Umbilical cord (tissue), 2 donors: ENCODE measurements at places on chromosomes 12 and 14.

GRCh38 chr14:59890676-59891075 lies 20.1 kb upstream of the RTN1 start:
- no peak for DNase-seq

GRCh38 chr12:32211900-32212156 lies 105.2 kb downstream of the BICD1 start:
- no peak for DNase-seq

DNA sequence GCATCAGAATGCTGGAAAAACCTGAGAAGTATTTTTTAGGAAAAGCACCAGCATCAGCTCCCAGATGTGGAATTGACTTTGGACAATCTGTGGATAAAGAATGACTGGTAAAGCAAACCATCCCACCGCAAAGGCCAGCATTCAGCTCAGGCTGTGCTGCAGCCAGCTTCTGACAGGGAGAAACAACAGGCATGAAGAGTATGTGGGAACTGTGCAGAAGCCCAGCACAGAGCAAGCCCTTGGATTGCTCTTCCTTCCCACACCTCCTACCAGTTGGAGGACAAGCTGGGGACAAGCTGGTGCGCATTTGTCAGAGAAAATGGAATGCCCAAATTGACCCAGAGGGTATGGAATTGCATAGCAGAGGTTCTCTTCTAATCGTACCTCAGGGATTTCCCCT lies 228.1 kb downstream of the ANO2 start:
- DNase-seq = peak; percentile 64

DNA sequence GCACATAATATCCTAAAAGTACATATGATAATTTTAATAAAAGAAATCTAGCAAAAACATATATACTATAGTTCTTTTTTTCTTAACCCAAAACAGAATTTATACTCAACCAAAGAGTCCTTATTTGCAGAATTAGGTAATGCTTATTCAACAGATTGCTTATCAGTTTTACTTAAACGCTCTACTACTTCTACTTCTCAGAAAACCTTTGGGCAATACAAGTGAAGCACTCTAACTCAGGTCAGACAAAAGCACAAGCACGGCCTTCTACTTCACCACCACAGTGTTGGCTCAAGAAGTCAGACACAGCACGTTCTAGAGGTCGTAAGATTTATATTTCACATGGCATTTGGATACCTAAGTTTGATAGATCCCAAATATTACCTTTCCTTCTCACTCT lies 29.2 kb downstream of the DICER1 start:
- DNase-seq = no peak

DNA sequence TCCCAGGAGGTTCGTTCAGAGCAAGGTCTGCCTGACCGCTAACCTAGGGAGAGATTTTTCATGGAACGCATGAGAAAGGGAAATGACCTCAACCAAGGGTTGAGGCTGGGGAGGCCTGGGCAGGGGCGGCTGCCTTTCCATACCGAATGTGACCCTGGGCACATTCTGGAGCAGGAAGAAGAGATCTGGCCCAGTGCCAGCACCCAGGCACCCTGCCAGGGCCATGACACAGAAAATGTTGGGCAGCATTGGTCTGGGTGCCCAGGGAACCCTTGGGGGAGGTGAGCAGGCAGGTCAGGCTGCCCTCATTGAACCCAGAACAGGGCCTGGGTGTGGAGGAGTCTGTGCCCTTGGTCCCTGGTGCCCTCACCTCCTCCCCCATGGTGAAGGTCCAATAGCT lies 106.8 kb downstream of the CALM1 start:
- DNase-seq = no peak

GRCh38 chr12:127241072-127241817 lies 1025.7 kb upstream of the TMEM132C start:
- DNase-seq = no peak

GRCh38 chr12:120416490-120417216 lies 21.3 kb upstream of the COX6A1 start:
- DNase-seq = no peak

GRCh38 chr12:32478858-32479725 lies 79.7 kb downstream of the FGD4 start:
- DNase-seq = no peak

DNA sequence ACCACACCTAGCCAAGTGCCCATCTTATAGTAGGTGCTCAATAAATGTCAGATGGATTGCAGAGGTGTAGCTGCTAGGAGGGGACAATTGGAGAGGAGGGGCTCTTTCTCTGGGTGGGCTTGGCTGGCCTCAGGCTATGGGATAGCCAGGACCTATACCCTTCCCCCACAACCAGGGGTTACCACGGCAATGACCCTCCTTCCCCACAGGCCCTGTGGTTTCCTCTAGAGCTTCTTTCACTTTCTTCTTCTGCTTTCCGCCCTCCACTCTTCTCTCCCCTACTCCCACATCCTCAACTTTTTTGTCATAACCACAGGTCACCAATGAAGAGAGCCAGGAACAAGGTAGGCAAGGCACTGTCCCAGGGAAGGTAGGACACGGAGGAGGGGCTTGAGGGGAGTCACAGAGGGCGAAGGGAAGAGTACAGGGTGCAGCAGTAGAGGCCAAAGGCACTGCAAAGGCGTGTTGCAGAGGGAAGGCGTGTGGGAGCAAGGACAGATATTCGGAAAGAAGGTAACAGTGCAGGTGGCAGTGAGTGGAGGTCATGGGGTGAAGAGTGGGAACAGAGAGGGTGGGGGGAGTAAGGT lies 1.9 kb upstream of the ITGB7 start:
- no peak for DNase-seq

DNA sequence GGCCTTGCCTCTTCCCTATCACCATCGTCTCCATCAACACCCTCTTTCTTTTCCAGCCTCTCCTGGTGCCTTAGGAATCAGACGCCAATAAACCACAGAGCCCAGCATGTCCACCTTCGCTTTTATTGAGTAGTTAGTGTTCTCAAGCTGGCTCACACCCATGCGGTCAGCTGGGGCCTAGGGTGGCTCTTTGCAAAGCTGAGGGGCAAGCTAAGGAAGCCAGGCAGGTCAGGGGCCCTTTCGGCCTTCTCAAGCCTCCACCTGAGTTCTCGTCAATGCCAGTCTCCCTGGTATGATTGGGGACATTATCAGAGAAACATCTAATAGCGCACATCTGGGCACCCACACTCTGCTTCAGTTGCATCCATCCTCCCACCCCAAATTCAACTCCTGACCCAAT lies 737 bp upstream of the TEX52 start:
- DNase-seq = no peak

- DNase-seq = peak; percentile 32
These were observed 59.1 kb downstream of the PLXNC1 start for GRCh38 chr12:94207467-94207848.

DNA sequence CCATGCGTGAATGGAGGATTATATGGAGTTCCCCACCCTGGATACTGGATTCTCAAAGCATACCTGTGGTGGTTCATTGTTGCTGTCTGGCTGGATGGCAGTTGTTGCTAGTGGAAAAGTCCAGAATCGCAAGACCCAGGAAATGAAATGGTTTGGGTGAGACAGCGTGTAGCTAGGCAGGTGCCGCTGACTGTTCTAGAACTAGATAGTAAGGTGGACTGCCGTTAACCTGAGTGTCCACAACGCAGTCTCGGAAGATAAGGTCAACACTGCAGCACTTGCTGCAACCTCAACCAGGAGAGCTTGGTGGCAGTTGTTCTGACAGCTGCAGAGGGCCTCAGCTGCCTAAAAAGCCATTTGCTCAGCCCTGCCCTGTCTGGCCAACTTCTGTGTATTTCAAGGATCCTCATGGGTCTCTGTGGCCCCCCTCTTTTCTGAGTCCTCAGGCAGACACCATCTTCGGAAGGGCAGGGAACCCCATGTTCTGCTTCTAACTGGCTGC lies 15.5 kb upstream of the IRF2BPL start:
- DNase-seq = peak; percentile 30

DNA sequence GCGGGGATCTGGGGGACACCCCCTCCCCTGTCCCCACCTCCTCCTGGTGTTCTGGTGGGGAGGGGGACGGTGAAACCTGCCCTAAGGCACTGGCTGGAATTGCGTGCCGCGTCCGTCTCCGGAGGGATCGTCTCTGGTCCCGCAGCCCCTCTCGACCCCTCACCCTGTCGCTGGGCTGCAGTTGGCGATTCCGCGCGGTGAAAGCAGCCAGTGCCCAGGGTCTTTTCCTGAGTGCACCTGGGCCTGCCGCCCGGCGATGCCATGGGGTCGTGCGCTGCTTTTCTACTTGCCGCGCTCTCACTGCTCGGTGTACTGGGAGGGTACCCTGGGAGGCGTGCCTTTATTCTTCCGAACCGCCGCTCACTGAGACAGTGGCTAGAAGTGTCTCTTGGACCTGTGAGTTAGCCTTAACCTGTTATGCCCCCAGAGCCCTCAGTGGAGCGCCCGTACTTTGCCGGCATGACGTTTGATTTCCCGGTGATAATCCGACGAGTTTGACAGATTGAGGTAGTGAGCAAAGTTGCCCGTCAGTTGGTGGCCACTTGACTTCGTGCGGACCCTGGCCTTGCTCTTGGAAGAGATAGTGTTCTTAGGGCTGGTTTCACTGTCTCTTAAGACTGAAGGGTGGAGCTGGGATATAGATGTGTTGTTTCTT lies 788 bp downstream of the SFSWAP start:
- DNase-seq = no peak

DNA sequence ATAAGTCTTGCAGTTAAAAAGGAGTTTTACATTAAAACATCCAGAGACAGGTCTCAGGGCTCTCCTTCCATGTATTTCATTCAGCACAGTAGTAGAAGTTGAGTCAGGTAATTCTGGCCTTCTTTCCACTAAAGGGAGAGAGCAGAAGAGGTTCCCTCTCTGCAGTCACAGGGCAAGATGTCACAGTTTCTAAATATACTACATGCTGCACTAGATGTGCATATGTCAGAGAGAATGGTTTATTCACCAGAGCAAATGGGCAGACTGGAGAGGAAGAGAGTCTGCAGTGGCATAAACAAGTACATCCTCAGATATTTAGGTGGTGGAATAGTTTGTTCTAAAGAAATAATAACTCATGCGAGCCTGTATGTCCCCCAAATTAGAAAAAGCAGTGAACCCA lies 132.0 kb downstream of the KICS2 start:
- DNase-seq = no peak

GRCh38 chr14:75837151-75837787 lies 144.5 kb downstream of the TGFB3 start:
- no peak for DNase-seq

DNA sequence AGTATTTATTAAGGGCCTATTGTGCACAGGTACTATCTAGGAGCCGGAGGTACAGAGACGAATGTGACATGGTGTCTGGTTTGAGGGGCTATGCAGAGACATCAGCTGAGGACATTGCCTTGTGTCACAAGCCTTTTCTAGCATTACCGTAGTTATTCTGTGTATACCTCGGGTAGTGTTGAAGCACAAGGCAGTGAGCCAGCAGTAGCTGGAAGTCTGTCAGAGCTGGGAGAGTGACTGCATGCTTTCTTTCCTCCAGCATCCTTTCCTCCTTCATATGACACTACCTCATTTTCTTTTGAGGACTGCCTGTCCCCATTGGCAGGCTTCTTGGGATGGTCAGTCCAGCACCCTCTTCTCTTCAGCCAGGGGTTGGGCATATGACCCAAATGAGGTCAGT lies 77.0 kb downstream of the POLR3B start:
- no peak for DNase-seq

- peak; percentile 8 for DNase-seq
These were observed at the start of gene DIO2 for GRCh38 chr14:80211153-80212022. DIO2 (minus strand) TSS chr14:80211504; CDS start chr14:80211472, 32 bp downstream.

GRCh38 chr12:132084621-132085290 lies 59.4 kb downstream of the DDX51 start:
- peak; percentile 43 for DNase-seq

DNA sequence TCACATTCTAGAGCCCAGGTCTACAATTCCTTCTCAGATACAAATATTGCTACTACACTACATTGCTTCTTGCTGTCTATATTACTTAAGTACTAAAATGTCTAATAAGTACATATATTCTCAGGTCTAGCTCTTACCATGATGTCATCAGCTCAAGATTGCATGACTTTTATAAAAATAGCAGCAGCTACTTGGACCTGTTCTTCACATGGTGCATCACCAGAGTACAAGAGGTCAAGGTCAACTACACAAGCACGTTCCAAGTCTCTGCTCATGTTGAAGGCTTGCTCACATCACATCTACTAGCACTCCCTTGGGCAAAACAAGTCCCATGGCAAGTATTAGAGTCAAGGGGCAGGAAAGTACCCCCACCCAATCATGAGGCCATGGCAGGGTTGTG lies 465.6 kb downstream of the MED13L start:
- no peak for DNase-seq

GRCh38 chr14:56724013-56724412 lies 86.3 kb downstream of the OTX2 start:
- no peak for DNase-seq

- DNase-seq = peak; percentile 92
These were observed 2.4 kb upstream of the NAB2 start for GRCh38 chr12:57086493-57087009.

DNA sequence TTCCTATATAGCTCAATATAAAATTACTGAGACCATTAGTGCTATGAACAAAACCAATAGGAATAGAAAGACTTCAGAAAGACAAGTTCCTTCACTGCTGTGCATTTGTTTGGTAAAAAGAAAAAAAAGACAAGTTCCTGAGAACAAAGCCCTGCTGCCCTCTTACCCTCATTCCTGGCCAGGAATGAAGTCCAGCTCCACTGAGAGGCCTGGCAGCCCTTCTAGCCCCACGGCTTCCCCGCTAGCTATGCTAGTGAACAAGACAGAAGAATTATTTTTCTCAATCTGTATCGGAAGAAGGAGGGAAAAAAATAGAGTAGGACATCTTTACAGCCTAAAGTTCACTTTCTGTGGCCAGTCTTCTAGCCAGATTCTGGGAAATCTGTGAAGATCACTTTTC lies 1.6 kb downstream of the MFAP5 start:
- no peak for DNase-seq

GRCh38 chr12:17661250-17661649 lies 428.7 kb downstream of the RERGL start:
- no peak for DNase-seq
